Left cardiac atrium (tissue), 4 donors: ENCODE measurements at places on chromosomes 16 and 17. TPM values are rescaled to one million over a fixed set of nuclear protein-coding genes. Genes with fewer than 3 reads are reported as not detected.

DNA sequence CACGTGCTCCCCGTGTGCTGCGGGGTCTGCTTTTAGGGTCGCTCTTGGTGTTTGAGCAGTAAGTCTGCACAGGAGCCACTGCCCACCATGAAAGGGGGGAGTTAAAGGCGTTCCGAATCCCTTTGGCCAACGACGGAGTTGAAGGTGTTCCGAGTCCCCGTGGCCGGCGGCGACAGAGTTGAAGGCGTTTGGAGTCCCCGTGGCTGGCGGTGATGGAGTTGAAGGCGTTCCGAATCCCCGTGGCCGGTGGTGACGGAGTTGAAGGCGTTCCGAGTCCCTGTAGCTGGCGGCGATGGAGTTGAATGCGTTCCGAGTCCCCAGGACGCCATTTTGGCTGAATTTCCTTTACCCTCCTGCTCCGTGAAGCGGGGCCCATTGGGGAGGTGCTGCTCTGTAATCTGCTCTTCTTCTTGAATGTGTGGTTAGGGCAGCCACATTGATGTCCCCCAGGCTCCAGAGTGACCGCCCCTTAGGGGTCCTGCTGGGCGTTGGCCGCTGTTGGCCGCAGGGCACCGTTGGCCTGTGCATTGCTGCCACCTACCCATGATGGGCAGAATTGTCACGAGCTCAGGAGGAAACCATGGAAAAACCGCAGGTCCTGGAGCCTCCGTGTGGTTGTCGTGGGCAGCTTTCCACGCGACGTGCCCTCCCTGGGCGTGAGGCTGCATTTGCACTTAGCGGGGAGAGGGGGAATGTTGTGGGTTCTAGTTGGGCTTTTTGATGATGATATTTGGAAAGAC lies 73.7 kb upstream of the ZNF750 start:
- no peak for DNase-seq

AHSP gene
- not detected for total RNA-seq

GRCh38 chr17:66764506-66764905 lies 70.4 kb upstream of the CACNG5 start:
- DNase-seq, result no peak

- DNase-seq, result peak; percentile 74
Observed at GRCh38 chr16:67158637-67159600, 790 bp downstream of the TRADD start.

DNA sequence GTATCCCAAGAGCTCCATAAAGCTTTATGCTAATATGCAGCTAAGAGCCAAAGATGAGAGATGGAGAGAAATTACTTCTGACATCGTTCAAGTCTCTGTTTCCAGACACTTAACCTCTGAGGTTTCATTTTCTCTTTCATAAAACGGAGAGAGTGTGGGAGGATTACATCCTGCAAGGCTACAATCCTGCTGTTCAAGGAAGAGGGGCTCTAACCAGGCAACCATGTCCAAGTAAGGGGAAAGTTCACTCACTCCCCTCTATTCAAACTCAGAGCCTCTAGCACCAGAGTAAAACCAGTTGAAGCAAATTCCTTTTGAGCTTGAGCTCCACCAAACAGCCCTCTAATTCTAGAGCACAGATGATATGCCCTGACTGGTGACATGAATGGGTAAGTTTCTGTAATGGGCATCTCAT lies 397.4 kb downstream of the NPIPA8 start:
- no peak for DNase-seq

DNA sequence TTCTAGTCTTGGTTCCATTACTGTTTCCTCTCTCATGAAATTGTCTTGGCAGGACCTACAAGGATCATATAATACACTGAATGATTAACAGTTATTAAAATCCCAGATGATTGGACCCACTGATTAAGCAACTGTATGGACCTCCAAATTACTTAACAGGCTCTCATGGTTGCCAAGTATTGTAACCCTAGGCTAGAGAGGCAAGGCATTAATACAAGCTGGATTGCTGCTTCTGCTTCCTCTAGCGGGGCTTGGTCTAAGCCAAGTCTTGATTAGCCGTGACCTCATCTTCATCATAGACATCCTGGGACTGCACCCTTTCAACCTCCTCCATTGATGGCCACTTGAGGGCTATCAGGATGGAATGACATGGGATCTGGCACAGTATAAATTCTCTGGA lies 46.9 kb downstream of the SYCE1L start:
- DNase-seq, result no peak

OR1E1 gene
- not detected for total RNA-seq

GRCh38 chr17:4559966-4560365 lies 411 bp downstream of the GGT6 start:
- DNase-seq, result no peak

DNA sequence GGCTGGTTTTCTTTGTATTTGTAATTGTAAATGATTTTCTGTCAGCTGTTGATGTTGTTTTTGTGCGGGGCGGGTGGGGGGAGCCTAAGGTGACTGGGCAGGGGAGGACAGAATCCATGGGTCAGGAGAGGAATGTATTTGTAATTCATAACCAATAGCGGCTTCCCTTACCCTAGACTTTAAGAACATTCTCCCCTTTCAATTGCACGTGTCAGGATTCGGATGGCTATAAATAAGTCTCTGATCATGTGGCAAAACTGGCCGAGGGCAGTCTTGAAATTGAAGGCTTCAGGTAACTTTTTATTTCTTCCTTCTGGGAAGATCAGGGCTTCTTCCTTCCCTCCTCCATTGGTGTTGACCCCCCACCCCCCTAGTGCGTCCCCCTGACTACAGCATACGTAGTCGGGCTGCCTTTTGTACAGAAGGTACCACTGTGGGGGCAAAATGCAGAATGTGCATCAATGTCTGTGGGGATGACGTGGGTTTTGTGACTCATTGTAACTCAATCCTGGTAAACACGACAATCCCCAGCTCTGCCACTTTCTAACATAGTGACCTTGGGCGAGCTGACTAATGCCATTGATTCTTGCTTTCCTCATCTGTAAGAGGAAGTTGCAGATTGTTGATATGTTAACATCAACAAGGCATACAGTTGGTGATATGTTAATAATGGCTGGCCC lies 16.2 kb downstream of the MARCHF10 start:
- DNase-seq, result no peak

GRB7 gene
- total RNA-seq, result 2.5 TPM

CES1 gene
- 58.2 TPM for total RNA-seq

LASP1 gene
- total RNA-seq, result 51.8 TPM

GRCh38 chr16:1965396-1966001 lies 873 bp upstream of the RPS2 start:
- DNase-seq, result no peak

DNA sequence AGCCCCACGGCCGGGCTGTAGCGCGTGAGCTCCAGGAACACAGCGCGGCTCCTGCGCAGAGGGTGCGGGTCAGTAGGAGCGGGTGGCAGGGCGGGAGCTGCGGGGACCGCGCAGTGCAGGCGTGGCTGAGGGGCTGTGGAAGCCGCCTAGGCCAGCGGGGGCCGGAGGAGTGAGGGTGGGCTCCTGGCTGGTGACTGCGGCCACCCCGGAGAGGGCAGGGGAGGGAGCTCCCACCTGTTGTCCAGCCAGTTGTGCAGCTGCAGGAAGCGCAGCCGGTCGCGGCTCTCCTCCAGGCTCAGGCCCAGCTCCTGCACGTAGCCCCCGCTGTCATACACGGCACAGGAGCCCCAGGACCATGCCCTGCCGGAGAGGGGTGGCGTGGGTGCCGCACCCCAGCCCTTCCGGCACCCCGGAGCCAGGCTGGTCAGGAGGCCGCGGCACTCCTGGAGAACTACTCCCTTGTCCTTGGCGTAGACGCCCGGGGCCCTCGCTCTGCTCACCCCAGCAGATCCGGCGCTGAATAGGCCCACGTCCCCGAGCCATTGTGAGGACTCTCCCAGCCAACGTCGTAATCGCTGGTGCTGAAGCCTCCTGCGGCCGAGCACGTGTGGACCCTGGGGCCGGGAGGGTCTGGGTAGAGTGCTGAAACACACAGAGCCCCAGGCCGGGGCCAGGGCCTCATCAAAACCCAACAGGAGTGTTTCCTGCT lies 43.9 kb downstream of the TSC2 start:
- DNase-seq, result no peak

DNA sequence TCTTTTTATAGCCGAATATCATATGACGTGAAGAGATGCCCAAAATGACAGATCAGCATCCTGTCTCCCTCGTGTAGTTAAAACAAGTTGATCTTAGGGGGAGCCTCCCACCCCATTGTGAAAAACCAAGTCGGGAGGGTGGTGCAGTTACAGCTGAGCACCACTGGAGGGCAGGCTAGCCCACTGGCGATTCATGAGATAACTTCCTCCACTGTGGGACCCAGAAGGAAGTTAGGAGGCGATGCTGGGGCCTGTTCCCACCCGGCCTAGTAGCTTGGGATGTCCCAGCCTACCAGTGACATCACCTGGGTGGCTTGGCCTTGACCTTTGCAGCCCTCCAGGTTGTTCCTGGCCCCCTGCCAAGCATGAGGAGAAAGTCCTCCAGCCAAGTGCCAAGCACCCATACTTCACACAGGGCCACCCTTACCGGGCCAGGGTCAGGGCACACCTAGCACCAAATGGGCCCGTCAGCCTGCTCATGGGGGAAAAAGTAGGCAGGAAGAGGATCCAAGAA lies 8.1 kb upstream of the CPNE2 start:
- peak; percentile 70 for DNase-seq

- DNase-seq, result no peak
Observed at GRCh38 chr17:80095038-80095843, 6.1 kb upstream of the GAA start.

IGSF6 gene
- 5.8 TPM for total RNA-seq

- DNase-seq, result peak; percentile 12
Observed at GRCh38 chr17:82932518-82933310, 92.9 kb upstream of the ZNF750 start.

TBC1D3G gene
- not detected for total RNA-seq

SKAP1 gene
- total RNA-seq, result 0.31 TPM

CTCF gene
- 25.7 TPM for total RNA-seq

GAST gene
- not detected for total RNA-seq

GRCh38 chr16:75486014-75486675 lies 9.1 kb downstream of the CHST6 start:
- DNase-seq, result no peak

SLC22A31 gene
- not detected for total RNA-seq

GRCh38 chr16:29834079-29834478 lies 13.8 kb downstream of the MVP start:
- no peak for DNase-seq

DNA sequence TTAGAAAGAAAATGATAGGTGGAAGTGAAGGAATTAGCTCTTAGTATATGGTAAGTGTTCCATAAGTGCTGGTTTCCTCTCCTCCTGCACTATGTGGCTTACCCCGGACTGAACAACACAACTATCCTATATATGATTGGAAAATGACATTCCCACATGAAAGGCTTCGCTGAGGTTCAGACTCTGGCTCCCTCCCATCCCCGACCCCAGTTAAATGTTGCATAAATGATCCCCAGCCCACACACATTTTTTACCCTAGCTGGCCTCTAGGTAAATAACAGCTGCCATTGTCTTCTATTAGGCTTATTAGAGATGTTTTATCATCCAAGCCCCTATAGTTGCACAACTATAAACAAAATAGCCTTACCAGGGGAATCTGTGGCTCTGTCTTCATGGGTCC lies 495.6 kb upstream of the CDH11 start:
- no peak for DNase-seq

- no peak for DNase-seq
Observed at GRCh38 chr16:35642322-35642835, 2183.0 kb downstream of the TP53TG3F start.

- no peak for DNase-seq
Observed at GRCh38 chr16:68396481-68396880, 51.8 kb downstream of the SMPD3 start.

DNA sequence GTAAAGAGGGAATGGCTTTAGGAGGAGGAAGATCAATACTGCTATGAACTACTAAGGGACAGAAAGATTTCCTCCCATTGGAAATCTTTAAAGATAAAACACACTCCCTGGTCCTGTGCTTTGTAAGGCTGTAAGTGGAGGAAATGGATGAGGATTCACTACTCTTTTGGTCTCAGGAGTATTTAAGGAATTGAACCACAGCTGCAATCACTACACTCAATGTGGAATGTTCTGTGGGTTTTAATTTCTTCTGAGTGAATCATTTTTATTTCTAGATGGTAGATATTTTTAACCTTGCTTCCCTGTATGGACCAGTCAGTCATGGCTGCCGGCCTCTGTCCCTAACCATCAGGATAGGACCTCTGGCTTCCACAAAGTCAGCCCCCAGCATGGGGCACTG lies 65.6 kb downstream of the SDR42E1 start:
- no peak for DNase-seq

- DNase-seq, result no peak
Observed at GRCh38 chr17:82399041-82399441, 19.1 kb upstream of the HEXD start.

GRCh38 chr16:10178080-10178479 lies 4.1 kb downstream of the GRIN2A start:
- DNase-seq, result no peak

DNA sequence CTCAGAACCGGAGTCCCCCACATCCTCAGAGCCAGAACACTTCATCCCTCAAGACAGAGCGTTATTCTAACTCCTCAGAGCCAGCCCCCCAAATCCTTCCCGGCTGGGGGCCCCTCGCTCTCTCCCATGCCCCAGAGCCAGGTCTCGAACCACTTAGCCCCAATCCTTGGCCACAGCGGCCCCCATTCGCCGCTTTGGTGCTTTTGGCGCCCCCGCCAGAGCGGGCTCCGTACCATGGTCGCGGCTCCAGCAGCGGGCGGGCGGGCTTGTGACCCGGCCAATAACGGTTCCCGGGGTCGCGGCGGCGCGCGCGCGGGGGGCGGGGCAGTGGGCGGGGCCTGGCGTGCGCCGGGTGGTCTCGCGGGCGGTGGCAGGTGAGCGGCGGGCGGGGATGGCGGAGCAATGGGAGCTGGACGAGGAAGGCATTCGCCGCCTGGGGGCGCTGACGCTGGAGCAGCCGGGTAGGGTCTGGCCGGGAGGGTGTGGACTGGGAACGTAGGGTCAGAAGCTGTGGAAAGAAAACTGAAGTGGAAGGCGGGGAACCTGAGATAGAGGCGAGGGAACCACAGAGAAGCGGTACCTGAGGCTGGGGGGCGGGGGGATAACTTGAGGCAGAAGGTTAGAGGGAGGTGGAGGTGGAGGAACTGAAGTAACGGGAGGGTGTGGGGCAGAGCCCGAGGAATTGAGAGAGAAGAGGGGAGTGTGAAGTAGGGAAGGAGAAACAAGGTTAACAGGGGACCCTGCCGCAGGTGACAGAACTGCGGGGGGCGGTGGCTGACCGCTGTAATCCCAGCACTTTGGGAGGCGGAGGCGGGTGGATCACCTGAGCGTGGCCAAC lies at the start of the genes KCTD19 and LRRC36:
KCTD19 (minus strand) TSS at position 270 of the 838 bp plus-strand sequence; CDS start at position 236, 34 bp downstream.
LRRC36 (plus strand) TSS at position 344 of the 838 bp plus-strand sequence; CDS start at position 392, 48 bp downstream.
- DNase-seq, result peak; percentile 79

GRCh38 chr17:44546671-44547606 lies 10.3 kb upstream of the FZD2 start:
- DNase-seq, result no peak

GRCh38 chr17:39461926-39462569 lies 762 bp downstream of the CDK12 start:
- DNase-seq, result peak; percentile 69

NDRG4 gene
- 121 TPM for total RNA-seq

DNA sequence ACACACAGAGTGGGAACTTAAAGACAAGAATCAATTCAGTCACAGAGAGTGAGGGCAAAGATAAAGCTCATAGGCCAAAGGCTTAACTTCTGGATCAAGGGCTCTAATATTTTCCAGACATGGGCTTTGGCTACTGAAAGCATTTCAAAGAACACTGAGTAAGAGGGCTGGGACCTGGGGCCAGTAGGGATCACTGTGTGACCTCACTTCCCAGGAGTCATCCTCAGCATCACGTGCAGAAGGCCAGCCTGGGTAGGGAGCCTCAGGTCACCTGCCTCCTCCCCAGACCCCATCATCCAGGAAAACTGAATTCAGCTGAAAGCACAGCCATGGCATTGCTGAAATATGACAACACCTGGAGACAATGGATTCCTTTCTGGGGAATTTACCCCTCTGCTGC lies 163.5 kb downstream of the RAB11FIP4 start:
- no peak for DNase-seq

DOC2A gene
- total RNA-seq, result 0.63 TPM
